Esophagus muscularis mucosa (tissue), 4 donors: ENCODE measurements at places on chromosomes 13 and 19. TPM values are rescaled to one million over a fixed set of nuclear protein-coding genes. Genes with fewer than 3 reads are reported as not detected.
A peak's percentile ranks its signal among the peaks of the same experiment; 100 is the strongest.

DNA sequence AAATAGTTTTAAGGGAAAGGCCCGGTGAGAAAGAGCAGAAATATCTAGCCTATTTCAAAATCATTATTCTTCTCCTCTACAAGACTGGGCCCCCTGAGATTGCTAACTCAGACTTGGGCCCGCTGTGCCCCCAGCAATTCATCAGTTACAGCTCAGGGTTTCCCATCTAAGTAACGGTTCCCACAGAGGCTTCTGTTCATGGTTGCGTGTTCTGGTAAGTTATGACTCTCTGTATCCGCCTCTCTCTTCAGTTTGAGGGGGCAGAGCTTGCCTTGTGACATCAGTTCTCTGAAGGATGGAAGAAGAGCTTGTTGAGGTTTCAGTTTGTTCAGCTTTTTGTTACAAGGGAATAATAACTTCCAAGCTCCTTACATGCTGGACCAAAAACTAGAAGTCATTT is 11.6 kb downstream of the ZNF57 start:
- no peak overlapping the region for H3K4me3 ChIP-seq
- H3K4me1 ChIP-seq, result no peaks in the 10 kb centered on the region
- no peaks in the 10 kb centered on the region for H3K27me3 ChIP-seq
- H3K27ac ChIP-seq, result no peak overlapping the region
- H3K36me3 ChIP-seq, result peaks cover 10% of the 10 kb centered on the region

DNA sequence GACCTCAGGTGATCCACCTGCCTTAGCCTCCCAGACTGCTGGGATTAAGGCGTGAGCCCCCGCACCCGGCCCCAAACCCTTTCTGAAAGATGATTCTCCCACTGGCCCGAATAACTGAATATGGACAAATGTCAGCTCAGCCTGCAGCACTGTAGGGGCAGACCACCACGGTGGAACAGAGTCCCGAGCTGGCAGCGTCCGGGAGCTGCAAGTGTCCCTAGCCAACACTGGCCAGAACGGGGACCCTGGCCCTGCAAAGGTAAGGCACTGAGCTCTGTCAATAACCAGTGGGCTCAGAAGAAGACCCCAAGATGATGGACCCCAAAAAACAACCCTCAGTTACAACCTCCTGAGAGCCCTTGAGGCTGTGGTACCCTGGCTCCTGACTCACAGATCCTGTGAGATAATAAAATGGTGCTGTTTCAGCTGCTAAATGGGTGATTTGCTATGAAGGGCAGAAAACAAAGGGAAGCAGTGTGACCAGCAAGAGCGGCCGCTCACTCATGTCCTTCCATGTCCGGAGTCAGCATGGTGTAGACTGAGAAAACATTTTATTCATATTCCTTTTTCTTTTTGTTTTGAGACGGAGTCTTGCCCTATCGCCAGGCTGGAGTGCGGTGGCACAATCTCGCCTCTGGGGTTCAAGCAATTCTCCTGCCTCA is 1.6 kb downstream of the LSM7 start:
- H3K4me1 ChIP-seq, result peaks cover 53% of the 10 kb centered on the region
- no peak overlapping the region for H3K27ac ChIP-seq
- no peaks in the 10 kb centered on the region for H3K27me3 ChIP-seq
- DNase-seq, result no peak

DNA sequence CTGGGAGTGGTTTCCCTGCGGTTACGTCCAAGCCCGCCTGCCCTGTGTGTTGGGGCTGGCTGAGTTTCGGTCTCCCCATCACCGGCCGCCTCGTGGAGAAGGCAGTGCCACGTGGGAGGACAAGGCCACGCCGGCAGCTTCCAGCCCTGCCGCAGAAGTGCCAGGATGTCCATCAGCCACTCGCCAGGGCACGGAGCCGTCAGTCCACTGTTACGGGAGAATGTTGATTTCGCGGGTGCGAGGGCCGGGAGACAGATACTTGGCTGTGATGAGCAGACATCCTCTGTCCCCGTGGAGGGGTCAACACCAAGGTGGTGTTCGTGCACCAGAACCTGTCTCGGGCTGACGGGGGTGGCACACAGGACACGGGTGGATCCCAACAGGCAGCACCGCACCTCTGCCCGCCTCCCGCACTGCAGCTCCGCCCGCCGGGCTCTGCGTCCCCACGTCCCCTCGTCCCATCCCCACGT is 86.4 kb upstream of the MCF2L start:
- DNase-seq, result no peak
- no peak overlapping the region for H3K27ac ChIP-seq
- H3K4me1 ChIP-seq, result peaks cover 11% of the 10 kb centered on the region
- no peak overlapping the region for H3K4me3 ChIP-seq
- peaks cover 62% of the 10 kb centered on the region for H3K36me3 ChIP-seq

- H3K4me1 ChIP-seq, result peaks cover 33% of the 10 kb centered on the region
- no peak overlapping the region for H3K27ac ChIP-seq
- no peak for DNase-seq
- H3K27me3 ChIP-seq, result no peaks in the 10 kb centered on the region
- no peaks in the 10 kb centered on the region for H3K36me3 ChIP-seq
Measured at GRCh38 chr13:23652909-23653726, 82.9 kb downstream of the TNFRSF19 start.

- no peaks in the 10 kb centered on the region for H3K4me1 ChIP-seq
- no peak overlapping the region for H3K27ac ChIP-seq
- H3K27me3 ChIP-seq, result no peaks in the 10 kb centered on the region
- H3K4me3 ChIP-seq, result no peak overlapping the region
- no peak for DNase-seq
Measured at GRCh38 chr13:29513981-29514719, 81.3 kb downstream of the SLC7A1 start.

- peak; percentile 75 for DNase-seq
- no peak overlapping the region for H3K27ac ChIP-seq
- H3K36me3 ChIP-seq, result no peaks in the 10 kb centered on the region
- no peak overlapping the region for H3K4me3 ChIP-seq
Measured at GRCh38 chr19:15644066-15644741, 3.5 kb downstream of the CYP4F3 start.

- DNase-seq, result no peak
- H3K27me3 ChIP-seq, result no peaks in the 10 kb centered on the region
Measured at GRCh38 chr19:50003810-50004419, 21.3 kb downstream of the VRK3 start.

GRCh38 chr19:5805462-5806132 is 730 bp downstream of the NRTN start:
- H3K4me3 ChIP-seq, result peak overlapping the region; percentile 65
- H3K27me3 ChIP-seq, result peaks cover 4% of the 10 kb centered on the region
- H3K27ac ChIP-seq, result peak overlapping the region; percentile 89
- DNase-seq, result no peak
- peaks cover 33% of the 10 kb centered on the region for H3K4me1 ChIP-seq

DNA sequence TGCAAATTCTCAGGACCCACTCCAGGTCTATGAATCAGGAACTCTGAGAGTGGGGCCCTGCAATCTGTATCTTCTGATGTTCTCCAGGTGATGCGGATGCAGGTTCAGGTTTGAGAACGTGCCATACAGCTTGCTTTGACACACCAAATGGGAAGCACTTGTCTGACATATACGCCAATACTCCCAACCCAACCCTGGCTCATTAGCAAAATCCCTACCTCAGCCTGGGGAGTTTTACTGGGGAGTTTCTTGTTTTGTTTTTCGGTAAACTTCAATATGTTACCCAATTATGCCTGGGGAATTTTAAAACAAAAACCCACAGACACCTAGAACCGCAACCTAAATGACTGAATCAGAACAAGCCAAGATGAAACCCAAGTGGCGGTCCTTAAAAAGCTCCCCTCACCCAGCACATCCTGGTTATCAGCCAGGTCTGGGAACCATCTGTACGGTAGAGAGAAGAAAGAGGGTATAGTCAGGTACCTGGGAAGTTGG is 41.2 kb downstream of the ABCC4 start:
- H3K36me3 ChIP-seq, result no peaks in the 10 kb centered on the region
- H3K4me3 ChIP-seq, result no peak overlapping the region
- H3K4me1 ChIP-seq, result no peaks in the 10 kb centered on the region
- no peaks in the 10 kb centered on the region for H3K27me3 ChIP-seq
- H3K27ac ChIP-seq, result no peak overlapping the region

- no peak overlapping the region for H3K4me3 ChIP-seq
- peaks cover 12% of the 10 kb centered on the region for H3K27me3 ChIP-seq
- H3K36me3 ChIP-seq, result no peaks in the 10 kb centered on the region
- DNase-seq, result no peak
- H3K27ac ChIP-seq, result no peak overlapping the region
- peaks cover 17% of the 10 kb centered on the region for H3K4me1 ChIP-seq
Measured at GRCh38 chr19:45953676-45954075, 20.0 kb downstream of the NOVA2 start.

DNA sequence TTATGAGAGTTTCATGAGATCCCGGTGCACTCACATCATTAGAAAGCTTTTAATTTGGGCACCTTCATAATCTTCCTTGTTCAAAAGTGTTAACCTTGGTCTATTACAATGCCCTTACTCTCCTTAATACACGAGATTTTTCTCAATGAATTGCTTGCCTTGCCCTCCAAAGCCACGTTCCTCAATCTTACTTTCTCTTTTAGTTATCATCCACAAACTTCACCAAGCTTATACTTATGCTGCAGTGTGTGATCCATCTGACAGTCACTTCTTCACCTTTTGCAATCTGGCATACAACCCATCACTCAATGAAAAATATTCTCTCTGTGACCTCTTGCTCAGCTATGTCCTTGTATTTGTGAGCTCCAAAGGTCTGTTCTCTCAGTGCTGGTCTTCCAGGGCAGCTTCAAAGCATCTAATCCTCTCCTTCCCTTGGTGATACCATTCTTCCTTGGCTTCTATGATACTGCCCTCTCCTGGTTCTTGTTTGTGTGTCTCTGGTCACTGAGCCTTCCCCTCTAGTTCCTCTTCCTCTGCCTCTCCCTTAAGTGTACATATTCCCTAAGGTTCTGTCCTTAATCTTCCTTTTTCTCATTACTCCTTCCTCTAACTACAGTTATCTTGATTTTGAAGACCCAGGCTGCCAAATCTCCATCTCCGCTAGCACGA is 202.2 kb upstream of the STARD13 start:
- peaks cover 7% of the 10 kb centered on the region for H3K4me1 ChIP-seq
- H3K27ac ChIP-seq, result peak overlapping the region; percentile 23
- no peak for DNase-seq
- H3K4me3 ChIP-seq, result peak overlapping the region; percentile 6

DNA sequence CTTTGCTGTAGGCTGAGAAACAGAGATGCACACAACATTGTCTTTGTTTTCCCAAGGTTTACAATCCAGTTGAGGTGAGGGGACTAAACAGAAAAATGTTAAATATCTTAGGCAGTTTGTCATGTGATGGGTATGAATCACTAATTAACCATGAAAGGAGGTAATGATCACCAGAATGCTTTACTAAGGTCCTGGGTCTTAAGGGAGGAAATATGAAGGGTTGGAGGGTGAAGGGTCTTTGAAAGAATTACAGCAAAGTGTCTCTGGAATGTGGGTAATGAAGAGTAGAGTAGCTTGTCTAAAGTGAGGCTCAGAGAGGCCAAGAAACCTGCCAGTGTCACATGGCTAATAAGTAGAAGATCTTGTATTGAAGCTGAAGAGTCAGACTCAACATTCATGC is 19.0 kb downstream of the BIVM start:
- H3K27me3 ChIP-seq, result no peaks in the 10 kb centered on the region
- H3K27ac ChIP-seq, result no peak overlapping the region
- no peak overlapping the region for H3K4me3 ChIP-seq
- H3K4me1 ChIP-seq, result peaks cover under 1% of the 10 kb centered on the region

GRCh38 chr13:35256459-35257148 is 219.9 kb downstream of the MAB21L1 start:
- DNase-seq, result no peak
- no peak overlapping the region for H3K4me3 ChIP-seq
- H3K36me3 ChIP-seq, result peaks cover 1% of the 10 kb centered on the region
- no peaks in the 10 kb centered on the region for H3K4me1 ChIP-seq
- H3K27ac ChIP-seq, result no peak overlapping the region

- no peak overlapping the region for H3K27ac ChIP-seq
- H3K4me3 ChIP-seq, result no peak overlapping the region
- no peaks in the 10 kb centered on the region for H3K36me3 ChIP-seq
- DNase-seq, result no peak
- H3K27me3 ChIP-seq, result no peaks in the 10 kb centered on the region
Measured at GRCh38 chr13:94917824-94918223, 205.5 kb upstream of the SOX21 start.

- H3K4me1 ChIP-seq, result no peaks in the 10 kb centered on the region
- H3K27ac ChIP-seq, result no peak overlapping the region
- H3K4me3 ChIP-seq, result no peak overlapping the region
- H3K27me3 ChIP-seq, result no peaks in the 10 kb centered on the region
- DNase-seq, result no peak
Measured at GRCh38 chr13:74675182-74675581, 541.0 kb upstream of the KLF12 start.

DNA sequence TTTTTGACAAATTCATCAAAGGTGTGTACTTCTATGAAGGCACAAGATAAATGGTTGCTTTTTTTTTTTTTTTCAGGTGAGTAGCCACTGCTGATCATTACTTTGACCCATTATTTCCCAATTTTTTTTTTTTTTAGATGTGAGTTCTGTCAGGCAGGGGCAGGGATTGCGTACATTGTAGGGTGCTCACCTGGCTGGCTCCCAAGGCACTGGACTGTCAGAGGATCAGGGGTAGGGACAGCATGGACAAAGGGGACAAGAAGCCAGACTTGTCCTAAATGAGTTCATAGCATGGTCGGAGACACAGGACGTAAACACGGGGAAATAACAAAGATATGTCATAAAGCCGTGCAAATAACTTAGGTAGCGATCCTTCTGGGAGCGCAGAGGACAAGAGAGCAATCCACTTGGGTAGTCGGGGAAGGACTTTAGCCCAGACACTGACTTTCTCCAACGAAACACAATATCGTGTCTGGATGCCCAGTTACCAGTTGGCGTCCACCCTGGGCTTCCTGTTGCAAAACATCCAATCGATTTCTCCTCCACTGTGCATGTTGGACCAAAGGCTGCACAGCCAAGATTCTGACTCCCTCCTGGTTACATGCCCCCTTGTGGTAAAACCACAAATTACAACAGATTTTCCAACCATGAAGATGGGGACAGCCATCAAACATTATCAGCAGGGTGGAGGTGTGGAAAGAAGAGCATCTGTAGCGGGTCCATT is 27.5 kb upstream of the KATNAL1 start:
- no peak for DNase-seq
- no peak overlapping the region for H3K4me3 ChIP-seq
- H3K27ac ChIP-seq, result no peak overlapping the region
- no peaks in the 10 kb centered on the region for H3K27me3 ChIP-seq

The CBY2 gene
- total RNA-seq, result not detected

The NKPD1 gene
- not detected for total RNA-seq

The SIGLEC5 gene
- total RNA-seq, result 0.52 TPM

The ZFR2 gene
- not detected for total RNA-seq

The FUT6 gene
- 0.17 TPM for total RNA-seq

The P2RY11 gene
- 8.6 TPM for total RNA-seq

The SRRM5 gene
- 0.33 TPM for total RNA-seq

The ZNF491 gene
- total RNA-seq, result 4.5 TPM

The ONECUT3 gene
- total RNA-seq, result not detected

The EDNRB gene
- 55.3 TPM for total RNA-seq

The RNF225 gene
- total RNA-seq, result not detected

The PGLYRP1 gene
- total RNA-seq, result not detected

The MADCAM1 gene
- total RNA-seq, result 0.42 TPM

The OR10H1 gene
- total RNA-seq, result not detected

The BEST2 gene
- not detected for total RNA-seq

The PARP4 gene
- total RNA-seq, result 40.4 TPM

The VRK3 gene
- 20.8 TPM for total RNA-seq
